MM.1S (cell line): ENCODE measurements at places on chromosomes 5 and 9.

GRCh38 chr9:80085668-80086067, 513.9 kb downstream of the TLE4 start:
- no peak for DNase-seq

GRCh38 chr5:24623624-24624023, 21.2 kb downstream of the CDH10 start:
- no peak for DNase-seq

- no peak for DNase-seq
Measured at GRCh38 chr5:173950829-173951228, 38.1 kb upstream of the C5orf47 start.

DNA sequence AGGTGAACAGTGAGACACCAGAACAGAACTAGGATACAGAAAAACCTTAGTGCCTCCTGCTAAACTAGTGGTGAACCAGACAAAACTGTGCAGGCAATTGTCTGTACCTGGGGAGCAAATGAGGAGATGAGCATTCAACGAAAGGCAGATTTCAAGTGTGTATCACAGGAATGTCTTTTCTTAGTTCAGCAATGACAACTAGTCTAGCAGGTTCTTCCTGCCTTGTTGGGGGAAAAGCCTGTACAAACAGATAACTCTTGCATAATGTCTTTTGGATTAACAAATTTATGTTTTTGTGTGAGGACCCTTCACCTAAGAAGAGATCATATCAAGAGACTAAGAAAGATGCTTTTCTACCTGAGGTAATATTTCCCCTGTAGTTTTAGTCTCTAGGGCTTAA, 21.8 kb upstream of the DENND4C start:
- no peak for DNase-seq

DNA sequence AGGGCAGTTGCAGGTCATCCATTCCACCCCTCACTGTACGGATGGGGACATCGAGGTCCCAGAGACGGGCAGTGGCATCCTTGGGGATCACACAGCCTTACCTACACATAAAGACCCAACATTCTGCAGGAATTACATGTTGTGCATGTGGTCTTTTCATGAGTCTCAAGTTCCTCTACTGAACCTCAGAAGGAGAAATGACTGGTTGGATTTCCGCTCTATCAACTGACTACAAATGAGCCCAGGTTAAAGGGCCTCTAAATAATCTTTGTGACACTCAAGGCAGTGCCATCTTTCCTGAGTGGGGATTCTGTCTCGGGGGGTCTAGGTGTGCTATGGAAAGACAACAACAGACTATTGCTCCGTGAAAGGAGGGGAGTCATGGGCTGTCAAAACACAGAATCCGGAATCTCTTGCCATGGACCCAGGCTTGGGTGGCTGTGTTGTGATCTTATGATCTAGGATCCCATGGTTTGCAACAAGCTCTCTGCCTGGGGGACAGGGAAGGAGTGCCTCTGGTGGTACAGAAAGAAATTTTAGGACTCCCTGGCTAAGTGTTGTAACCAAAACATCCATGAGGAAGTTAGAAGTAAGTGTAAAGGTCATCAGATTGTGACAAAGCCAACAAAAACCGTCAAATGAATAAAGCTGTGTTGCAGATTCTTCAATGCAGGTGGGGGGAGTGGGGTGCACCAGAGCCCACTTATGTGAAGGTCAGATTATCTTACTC, 1.9 kb upstream of the SLC31A2 start:
- no peak for DNase-seq
